Vagina (tissue), 2 donors: ENCODE measurements at places on chromosomes 5 and 9. TPM values are rescaled to one million over a fixed set of nuclear protein-coding genes. Genes with fewer than 3 reads are reported as not detected.

DNA sequence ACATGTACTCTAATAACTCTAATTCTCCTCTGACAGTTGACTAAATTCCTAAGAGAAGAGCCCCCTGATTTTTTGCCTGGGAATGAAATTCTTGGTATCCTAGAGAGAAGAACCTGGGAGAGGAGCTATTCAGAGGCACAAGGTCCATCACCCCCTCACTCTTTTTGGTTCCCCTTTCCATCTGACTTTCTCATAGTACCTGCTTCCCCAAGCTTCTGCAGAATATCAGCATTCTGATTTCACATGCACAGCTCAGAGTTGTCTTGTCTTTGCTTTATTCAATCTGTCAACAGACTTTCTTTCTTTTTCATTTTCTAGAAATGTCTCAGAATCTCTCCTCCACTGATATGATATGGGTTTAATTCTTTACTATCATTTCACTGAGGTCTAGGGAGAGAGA, 141.5 kb upstream of the FBXL17 start:
- DNase-seq, result no peak

GRCh38 chr5:74293182-74293581, 347.3 kb downstream of the ENC1 start:
- DNase-seq, result no peak

Gene CARD6
- total RNA-seq, result 12.3 TPM

GRCh38 chr5:56415356-56415765, 182.2 kb upstream of the ANKRD55 start:
- DNase-seq, result no peak

- DNase-seq, result no peak
Observed at GRCh38 chr9:88583901-88584596, 49.1 kb downstream of the NXNL2 start.

GRCh38 chr5:157271740-157272271, 5.9 kb downstream of the CYFIP2 start:
- no peak for DNase-seq

Gene CAMK4
- total RNA-seq, result 11.8 TPM

- DNase-seq, result no peak
Observed at GRCh38 chr9:68515326-68516017, 25.2 kb downstream of the TMEM252 start.

Gene SPATA31C1
- total RNA-seq, result not detected

GRCh38 chr9:84846906-84847305, 177.4 kb downstream of the NTRK2 start:
- no peak for DNase-seq

Gene PCDHGA12
- total RNA-seq, result 10.6 TPM

Gene ALDOB
- total RNA-seq, result not detected

Gene TMEM215
- total RNA-seq, result not detected

Gene RETREG1
- total RNA-seq, result 27.7 TPM

Gene RNF20
- 22.3 TPM for total RNA-seq

Gene CD72
- total RNA-seq, result 5.6 TPM

DNA sequence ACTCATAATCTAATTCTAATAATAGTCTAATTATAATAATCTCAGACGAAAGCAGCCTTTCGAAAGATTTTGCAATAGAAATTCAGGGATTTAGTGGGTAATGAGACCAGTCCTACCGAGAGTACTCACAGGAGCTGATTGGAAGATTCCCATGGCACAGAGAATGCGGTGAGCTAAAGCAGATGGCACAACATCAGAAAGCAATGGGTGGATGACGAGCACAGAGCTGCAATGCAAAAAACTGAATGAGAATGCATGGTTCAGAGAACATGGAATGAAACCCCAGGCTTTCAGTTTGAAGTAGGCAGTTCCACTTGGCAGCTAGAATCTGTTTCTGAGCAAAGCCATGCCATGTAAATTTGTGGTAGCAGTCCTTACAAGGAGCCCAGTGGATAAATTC, 78.2 kb upstream of the SPINK5 start:
- DNase-seq, result no peak

- DNase-seq, result no peak
Observed at GRCh38 chr5:163727028-163727427, 221.6 kb downstream of the MAT2B start.

GRCh38 chr5:165457859-165458481, 1952.6 kb downstream of the MAT2B start:
- DNase-seq, result no peak

GRCh38 chr5:174239718-174240117, 194.2 kb downstream of the NSG2 start:
- no peak for DNase-seq

Gene BARHL1
- total RNA-seq, result not detected

DNA sequence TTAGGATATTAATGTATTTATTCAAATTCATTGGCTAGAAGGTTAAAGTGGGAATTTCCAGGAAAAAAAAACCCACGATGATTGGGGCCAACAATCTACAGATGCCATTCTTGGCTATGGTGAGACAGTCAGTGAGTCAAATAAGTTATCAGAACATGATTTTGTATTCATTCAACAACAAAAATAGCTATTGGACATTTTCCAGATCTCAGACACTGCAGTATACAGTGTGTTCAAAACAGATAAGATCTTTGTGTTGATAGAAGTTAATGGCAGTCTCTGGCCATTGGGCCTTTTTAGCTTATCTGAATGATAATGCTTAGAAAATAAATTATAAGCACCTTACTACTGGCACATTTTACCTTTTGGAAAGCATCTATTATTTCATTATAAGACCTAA, 547.7 kb downstream of the MAT2B start:
- no peak for DNase-seq

GRCh38 chr5:174618589-174618988, 105.8 kb upstream of the MSX2 start:
- DNase-seq, result no peak

Gene FBXL7
- total RNA-seq, result 21.1 TPM

DNA sequence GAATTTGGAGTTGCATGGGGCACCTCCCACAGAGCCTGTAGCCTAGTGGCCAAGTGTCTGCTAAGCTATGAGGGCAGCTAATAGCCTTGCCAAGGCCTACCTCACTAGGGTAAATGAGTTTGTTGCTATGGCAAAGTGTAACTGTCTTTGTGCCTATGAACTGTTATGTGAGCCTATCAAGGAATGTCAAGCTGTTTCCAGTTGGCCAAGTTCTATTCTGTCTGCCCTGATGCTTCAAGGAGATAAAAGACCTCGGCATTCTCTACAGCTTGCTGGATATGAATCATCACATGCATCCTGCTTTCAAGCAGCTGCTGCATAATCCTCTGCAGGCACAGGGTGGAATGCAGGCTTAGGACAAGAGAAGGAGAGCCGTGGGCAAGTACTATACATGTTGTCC, 69.8 kb upstream of the CCDC112 start:
- no peak for DNase-seq

Gene FGF18
- total RNA-seq, result 1.7 TPM

DNA sequence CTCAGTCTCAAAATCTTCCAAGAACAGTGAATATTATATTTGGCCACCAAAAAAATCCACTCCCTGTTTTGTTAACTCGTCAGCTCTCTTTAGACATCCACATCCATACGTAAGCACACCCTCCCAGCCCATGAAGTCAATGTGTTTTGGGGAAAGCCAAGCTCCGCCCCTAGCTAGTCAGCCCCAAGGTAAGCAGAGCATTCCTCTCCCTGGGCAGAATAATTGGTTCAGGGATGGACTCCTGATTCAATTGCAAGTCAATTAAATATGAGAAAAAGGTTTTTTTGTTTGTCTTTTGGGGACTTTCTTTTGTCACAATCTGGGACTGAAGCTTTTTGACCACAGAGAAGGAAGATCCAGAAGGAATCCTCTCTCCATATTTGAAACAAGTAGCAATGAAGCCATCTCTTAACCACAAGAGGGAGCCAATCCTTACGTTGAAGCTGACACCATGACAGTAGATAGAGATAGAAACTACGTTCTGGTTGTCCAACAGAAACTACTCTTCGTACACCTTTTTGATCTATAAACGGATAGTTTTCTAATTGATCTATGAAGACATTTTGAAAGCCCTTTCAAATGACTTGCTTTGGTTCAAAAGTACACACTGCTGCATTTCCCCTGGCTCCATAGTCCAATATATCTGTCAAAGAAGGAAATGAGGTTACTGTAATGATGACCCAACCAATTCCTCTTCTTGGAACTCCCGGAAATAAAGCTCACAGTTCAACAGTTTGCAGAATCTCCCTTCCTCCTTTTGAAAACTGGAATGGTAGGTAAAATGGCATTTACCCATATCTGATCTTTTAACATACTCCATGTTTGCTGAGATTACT, 166.4 kb downstream of the TLE1 start:
- DNase-seq, result no peak

Gene GNAQ
- 31.9 TPM for total RNA-seq

GRCh38 chr5:95718203-95718602, 12.9 kb upstream of the RHOBTB3 start:
- no peak for DNase-seq

DNA sequence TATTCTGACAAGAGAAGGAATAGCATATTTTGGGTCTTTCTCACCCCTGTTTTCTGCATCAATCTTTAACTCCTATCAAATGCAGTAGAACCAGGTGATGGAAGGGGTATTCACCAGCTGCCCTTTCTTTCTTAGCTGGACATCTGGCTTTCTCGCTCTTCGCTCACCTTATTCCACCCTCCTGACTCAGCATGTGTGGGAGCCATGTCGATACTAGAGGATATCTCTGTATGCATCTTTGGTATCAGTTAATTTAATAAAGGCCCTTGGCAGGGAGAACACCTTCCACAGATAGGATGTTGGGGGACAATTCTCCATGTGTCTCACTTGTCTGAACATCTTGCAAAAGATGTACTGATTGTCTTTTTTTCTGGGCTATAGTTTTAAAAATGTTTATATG, 71.5 kb downstream of the ZNF474 start:
- DNase-seq, result no peak

- DNase-seq, result no peak
Observed at GRCh38 chr5:179803651-179804554, 2.8 kb downstream of the MGAT4B start.

- DNase-seq, result no peak
Observed at GRCh38 chr9:128203024-128203706, at the start of gene DNM1. Gene DNM1 (plus strand): TSS chr9:128203379. CDS start chr9:128203471, 92 bp downstream.

DNA sequence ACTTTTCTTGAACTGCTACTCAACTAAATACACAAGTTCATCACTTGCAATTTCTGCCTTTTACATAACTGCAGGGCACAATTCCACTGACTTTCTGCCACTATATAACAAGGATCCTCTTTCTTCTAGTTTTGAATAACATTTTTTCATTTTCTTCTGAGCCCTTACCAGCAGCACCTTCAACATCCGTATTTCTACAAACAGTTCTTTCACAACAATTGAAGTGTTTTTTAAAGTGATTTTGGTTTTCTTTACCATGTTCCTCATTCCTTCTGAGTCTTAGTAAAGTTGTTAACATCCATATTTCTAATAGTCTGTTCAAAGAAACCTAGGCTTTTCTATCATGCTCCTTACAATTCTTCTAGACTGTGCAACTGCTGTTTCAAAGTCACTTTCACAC, 127.2 kb upstream of the PITX1 start:
- DNase-seq, result no peak

Gene ADRA1B
- 0.74 TPM for total RNA-seq

DNA sequence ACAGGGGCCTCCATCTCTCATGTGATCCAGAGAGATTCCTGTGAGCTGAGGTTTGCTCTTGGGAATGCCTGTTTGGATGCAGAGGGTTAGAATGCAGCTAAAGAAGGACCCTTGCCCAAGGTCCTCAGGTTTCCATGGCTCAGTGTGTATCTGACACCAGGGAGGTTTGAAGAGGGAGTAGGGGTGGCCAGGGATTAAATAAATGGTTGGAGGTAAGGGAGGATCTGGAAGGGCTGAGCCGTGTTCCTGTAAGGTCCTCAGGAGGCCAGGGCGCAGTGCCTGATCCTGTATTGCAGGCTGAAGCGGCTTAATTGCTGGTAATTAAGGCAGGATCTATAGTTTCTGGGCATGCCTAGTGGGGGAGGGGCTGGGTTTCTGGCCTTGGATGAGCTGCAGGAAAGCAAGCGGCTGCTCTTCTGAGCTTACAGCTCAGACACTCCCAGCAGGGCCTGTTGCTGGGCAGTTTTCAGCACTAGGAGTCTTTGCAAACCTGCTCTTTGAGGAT, 41.5 kb upstream of the MAP1B start:
- DNase-seq, result no peak

DNA sequence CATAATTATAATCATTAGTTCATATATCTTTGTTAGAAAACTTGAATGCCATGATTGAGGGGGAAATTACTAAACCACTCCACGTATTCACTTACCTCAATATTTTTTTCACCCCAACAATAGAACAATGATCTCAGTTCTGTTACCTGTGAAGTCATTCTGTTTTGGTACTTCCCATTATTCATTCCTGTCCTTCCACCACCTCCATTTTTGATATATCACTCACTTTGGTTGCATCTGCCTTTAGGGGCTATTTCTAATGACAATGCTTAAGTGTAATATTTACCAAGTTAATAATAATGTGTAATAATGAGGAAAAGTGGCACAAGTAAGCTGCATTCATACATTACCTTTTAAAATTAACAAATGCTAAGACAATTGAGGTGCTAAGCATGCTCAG, 218.4 kb downstream of the SPATA31D1 start:
- DNase-seq, result no peak

DNA sequence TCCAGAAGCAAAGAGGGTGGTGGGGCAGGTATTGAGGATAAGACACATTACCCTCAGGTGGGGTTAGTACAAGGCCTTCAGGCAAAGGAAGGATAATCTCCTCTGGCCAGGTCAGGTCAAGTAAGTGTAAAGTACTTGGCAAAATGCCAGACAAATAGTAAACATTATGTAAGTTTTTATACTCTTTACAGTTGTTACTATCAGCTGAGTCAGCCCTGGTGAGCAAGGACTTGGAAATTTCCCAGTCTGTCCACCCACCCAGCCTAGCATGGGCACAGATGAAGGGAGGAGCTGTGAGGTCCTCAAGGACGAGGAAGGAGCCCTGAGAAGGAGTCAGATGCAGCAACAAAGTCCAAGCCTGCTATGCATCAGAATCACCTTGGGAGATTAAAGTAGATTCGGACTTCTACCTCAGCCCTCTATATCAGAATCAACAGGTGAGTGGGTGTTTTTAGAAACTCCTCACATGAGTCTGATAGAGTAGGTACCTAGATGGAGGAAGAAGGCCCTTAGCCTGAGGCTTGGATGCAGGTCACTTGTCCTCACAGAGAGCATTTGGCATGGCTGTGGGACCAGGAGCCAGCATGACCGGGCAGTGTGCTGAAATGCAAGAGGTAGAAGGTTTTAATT, 50.2 kb upstream of the BARX1 start:
- DNase-seq, result no peak
